ENCODE measurements at places on chromosomes 5 and 9. TPM values are rescaled to one million over a fixed set of nuclear protein-coding genes. Genes with fewer than 3 reads are reported as not detected.
A peak's percentile ranks its signal among the peaks of the same experiment; 100 is the strongest.

The PCDHB7 gene
- not detected for total RNA-seq

The DMRT2 gene
- total RNA-seq = not detected

The ZNF366 gene
- total RNA-seq = not detected

The LCN6 gene
- total RNA-seq = not detected

The GRXCR2 gene
- not detected for total RNA-seq

The FAM78A gene
- 29.1 TPM for total RNA-seq

The ABCA1 gene
- total RNA-seq = 4.3 TPM

The ZNF484 gene
- total RNA-seq = 17.0 TPM

DNA sequence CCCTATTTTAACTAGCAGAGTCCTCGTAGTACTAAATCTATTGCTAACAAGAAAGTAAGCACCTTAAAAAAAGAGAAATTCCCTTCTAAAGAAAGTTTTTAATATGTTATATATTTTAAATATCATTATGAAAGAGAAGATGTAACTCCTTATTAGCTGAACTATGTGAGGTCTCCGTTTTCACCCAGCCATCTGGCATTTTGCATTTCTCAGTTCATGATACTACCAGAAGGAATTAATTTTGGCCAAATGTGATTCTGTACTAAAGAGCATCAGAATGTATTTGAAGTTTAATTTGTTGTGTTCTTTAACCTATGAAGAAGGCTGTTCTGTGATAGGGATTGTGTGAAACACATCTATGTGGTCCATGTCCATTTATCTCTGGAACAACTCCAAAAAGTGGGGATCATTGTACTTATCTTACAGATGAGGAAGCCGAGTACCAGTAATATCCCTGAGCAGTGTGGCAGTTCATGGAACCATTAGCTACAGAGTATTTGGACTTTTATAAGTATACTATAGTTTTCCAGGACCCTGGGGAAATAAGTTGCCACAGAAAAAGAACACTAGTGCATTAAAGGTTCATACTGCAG is 29.8 kb downstream of the TNFAIP8 start:
- no peak for ATAC-seq

- no peak for ATAC-seq
Measured at GRCh38 chr9:125431741-125432271, 170.2 kb downstream of the GAPVD1 start.

DNA sequence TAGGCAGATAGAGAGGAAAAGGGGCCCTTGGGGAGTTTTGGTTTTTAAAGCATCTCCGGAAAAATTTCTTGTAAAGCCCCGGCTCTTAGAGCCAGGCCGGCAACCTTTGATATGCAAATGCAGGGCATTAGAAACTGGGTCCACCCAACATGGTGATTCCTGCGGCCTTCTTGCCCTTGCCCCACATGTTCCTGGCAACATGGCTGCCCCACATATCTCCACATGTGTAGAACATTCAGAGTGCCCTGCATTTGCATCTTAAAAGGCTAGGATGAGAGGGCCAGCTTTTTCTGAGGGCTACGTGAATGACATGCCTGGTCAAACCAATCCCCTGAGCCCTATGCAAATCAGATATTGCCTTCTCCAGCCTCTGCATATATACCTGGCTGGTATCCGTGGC is 5.0 kb upstream of the SNAPC3 start:
- ATAC-seq = no peak

DNA sequence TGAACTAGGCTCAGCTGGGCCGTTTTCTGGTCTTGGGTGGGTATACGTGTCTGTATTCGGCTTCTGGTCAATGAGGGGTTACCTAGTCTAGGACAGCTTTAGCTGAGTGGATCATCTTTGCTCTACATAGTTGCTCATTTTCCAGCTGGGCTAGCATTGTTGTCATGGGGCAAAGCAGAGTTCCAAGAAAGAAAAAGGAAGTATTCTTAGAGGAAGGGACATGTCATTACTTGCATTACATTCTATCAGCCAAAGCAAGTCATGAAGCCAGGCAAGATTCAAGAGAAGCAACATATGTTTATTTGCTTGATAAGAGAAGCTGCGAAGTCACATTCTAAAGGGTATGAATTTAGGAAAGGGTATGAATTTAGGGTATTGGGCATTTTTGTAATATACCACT is 396.5 kb downstream of the ZNF608 start:
- no peak for ATAC-seq

DNA sequence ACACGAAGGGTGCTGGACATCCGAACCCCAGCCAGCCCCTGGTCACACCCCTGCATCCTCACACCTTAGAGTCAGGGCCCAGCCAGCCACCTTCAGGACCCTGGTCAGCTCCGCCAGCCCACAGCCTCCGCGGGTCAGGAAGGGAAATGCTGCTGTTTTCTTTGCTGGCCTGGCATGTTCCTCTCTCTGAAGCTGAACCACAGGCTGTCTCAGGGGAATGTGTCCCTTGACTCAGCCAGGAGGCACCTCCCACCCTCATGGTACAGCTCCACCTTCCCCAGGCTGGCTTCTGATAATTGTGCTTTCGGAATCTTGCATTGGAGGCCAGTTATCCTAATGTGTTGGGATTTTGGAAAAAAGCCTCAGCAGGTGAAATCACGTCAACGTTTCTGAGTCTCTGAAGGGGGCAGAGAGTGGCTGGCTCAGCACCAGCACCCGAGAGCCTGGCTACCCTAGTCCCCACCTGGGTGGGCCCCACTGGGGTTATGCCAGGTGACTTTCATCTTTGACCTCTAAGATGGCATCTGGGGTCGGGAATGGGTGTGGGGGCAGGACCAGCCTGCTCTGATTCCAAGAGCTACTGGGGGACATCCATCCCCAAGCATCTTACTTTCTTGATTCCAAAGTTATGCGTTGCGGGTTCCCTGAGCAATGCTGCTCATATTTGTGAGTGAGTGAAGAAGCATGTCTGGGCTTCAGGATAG is 9.8 kb upstream of the OLFM1 start:
- ATAC-seq = no peak

DNA sequence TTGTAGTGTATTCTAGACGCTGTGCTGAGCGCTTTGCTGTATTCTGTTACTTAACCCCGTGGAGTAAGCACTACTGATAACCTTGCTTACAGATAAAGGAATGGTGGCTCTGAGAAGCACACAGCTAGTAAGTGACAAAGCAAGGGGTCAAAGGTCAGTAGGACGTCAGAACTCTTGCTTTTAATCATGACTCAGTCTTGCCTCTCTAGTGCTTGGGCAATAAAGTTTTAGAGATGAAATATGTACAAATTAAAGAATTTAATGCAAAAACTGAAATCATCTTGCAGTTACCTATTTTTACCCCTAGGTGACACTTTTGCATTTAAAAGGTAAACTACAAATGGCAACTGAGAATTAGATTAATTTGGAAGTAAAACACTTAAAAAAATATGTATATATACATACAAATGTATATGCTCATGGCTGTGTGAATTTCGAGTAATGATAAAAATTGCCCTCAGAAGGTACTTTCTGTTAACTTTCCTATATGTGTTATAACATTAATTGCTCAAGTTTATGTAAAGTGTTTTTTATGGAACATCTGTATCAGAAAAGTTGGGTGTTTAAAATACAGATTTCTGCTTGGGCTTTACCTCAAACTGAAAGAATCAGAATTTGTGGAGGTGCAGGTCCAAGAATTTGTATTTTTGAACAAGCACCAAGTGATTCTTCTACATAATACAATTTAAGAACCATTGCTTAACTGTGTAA is 175.1 kb upstream of the DAB2 start:
- no peak for ATAC-seq

DNA sequence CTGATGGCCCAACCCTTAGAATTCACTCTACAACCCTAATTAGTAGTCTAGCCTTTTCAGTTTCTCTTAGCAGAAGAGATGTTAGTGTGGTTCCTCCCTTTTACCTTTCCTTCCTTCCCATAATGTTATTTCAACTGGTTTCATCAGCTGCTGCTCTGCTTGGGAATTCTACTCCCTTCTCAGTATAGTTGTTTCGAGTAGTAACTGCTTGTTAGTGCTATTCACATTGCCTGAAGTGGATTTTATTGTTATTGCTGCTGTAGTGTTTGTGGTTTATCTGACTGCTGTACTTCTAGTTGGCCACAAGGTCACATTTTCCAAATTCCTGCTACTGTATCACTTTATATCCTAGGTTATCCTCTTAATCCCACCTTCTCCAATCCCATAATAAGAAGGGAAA is 29.7 kb downstream of the SMIM15 start:
- no peak for ATAC-seq

DNA sequence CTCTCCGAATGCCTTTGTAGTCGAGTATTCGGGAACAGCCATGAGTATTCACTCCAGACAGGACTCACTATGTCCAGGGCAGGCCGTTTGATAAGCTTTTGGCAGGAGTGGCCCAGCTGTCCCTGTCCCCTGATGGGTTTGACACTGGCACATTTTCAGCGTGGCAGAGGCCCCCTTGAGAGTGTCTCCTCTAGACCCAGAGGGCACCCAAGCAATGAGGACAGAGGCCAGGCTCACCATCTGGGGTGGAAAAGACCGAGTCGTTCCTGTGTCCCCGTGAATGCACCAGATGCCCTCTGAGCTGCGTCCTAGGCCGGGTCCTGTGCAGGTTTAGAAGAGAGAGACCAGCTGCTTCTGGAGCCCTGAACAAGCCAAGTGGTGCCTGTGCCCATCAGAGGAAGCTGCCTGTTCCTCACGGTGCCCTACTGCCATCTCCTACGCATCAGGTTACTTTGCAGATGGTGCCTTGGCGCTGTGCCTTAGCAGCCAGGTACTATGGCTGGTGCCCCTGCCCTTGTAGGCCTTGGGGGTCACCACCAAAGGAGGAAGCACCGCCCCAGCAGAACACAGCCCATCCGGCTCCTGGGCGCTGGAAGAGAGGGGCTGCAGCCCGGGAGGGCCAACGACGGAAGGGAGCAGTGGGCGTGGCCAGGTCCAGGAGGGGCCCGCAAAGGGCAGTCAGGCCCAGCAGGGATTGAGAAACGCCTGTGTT is 42.4 kb downstream of the LRSAM1 start:
- ATAC-seq = no peak

DNA sequence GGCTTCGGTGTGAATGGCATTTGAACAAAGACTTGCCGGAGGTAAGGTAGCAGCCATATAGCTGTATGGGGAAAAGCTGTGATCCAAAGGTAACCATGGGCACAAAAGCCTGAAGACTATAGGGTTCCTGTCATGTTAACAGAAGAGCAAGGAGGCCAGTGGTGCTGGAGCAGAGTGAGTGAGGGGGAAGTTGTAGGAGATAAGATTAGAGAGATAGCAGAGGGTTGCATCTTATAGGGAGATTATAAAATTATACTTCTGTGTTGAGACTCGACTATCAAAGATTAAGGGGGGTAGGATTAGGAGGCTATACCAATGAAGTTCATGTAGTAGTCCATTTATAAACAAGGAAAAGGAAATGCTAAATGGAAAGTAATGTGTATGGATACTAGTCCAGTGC is 3.3 kb downstream of the NCBP1 start:
- no peak for ATAC-seq

- ATAC-seq = no peak
Measured at GRCh38 chr5:136191304-136192014, 1.5 kb downstream of the SMIM32 start.

DNA sequence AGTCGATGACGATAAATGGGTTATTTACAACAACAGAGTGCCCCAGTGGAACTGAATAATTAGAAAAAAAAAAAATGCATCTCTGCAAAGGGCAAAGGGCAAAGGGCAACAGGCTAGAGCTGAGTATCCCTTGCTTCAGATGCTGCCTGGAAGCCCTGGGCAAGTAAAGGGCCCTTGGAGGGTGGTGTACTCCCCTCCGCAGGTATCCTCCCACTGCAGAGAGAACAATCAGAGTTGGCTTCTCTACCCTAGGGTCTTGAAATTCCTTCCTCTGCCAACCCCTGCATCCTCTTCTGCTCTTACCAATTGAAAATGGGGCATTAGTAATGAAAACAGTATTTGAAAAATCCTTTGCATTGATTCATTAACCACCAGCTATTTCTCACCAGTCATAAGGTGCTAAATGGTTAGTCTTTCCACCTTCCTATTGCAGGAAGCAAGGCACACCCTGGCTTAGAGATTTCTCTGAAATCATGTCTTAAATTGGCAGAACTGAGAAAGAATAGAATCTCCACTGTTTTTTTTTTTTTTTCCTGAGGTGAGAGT is 122.6 kb downstream of the SEMA6A start:
- ATAC-seq = no peak

DNA sequence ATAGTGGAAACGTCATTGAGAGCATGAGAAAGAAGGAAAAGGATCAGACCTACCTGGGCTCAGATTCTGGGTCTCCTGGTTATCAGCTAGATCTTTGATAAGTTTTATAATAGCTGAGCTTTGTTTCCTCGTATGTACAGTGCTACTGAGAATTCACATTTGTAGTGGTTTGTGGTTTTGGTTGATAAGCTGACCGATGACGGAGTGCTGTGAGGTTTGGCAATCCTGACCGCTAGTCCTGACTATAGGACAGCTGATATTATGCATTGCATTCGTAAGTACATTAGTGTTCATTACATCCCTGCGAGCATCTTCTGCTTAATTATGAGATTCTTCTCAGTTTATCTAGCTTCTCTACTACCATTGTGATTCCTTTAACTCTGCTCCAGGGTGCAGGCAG is 190.7 kb upstream of the SLC27A6 start:
- ATAC-seq = peak; percentile 33

DNA sequence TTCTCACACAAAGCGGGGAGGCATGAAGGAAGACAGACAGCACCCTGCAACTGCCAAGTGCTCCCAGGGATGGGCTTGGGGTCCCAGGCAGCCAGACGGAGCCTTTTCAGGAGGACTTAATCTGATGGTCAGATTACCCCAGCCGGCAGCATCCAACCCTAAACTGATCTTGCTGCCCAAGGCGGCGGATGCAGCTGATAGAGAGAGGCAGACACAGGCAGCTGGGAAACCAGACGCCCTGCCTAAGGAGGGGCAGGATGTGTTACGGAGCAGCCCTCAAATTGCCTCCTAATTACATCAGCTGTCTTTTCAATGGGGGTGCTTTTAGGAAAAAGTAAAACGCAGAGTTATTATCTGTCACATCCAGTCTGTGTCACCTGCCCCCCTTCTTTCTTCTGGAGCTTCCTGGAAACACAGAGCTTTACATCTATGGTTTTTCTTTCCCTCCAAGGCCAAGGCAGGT is 190.9 kb upstream of the PANK3 start:
- no peak for ATAC-seq

DNA sequence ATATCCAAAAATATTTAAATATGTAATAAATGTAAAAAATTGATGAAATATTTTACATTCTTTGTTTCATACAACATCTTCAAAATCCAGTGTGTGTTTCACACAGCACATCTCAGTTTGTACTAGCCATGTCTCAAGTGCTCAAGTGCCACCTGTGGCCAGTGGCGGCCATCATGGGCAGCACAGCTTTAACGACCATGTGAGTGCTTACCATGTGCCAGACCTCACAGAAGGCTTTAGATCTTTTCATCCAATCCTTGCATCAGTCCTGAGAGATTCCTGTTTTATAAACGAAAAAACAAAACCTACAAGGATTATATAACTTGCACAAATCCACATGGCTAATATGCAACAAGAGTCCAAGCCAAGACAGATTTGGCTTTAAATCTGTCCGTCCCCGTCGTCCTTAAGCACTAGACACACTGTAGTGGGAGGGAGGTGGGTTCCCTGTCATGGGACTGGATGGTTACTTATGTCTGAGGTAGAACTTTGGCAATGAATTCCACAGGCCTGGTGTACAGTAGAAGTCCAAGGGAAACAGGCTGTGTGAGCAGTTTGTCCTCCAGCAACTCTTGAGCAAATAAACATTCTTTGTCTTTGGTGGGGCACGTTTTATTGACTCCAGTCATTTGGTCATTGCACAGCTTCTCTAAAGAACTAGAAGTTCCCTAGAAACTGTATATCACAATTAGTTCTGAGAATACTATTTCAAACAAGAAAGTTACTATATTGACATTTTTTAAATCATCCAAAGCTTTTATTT is 25.0 kb upstream of the F2R start:
- no peak for ATAC-seq
